ENCODE measurements at places on chromosomes 7 and 10. TPM values are rescaled to one million over a fixed set of nuclear protein-coding genes. Genes with fewer than 3 reads are reported as not detected.

Gene SPACDR
- total RNA-seq: 1.4 TPM

Gene BNIP3
- 22.0 TPM for total RNA-seq

DNA sequence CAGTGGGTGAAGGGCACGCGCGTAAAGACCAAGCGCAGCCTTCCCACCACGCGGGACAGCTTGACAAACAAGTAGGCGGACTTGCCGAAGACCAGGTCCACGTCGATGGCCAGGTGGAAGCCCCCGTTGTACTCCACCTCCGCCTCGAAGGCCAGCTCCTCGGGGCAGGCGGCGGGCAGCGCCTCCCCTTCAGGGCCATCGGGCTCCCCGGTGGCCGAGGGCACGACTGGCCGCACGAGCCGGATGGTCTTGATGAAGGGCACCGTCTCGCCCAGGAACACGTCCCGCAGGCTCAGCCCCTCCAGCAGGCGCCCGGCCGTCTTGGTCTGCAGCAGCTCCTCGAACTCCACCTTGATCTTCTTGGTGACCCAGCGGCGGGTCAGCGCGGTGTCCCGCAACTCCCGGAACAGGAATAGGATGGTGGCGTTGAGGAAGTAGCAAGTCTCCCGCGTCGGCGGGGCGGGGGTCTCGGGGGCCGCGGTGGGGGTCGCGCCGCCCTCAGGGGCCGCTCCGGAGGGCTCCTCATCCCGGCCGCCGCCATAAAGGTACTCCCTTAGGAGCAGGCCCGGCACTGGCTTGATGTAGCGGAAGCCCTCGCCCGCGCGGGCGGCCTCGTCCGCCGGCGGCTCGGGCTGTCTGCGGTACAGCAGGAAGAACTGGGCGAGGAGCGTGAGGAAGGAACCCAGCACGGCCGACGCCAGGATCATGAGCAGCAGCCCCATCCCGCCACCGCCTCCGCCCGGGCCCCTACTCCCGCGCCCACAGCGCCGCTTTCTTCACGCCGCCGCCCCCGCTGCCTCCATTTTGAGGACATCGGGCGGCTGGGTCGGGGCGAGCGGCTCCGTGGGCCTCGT, 507 bp downstream of the PDZD8 start:
- DNase-seq: peak; percentile 16

DNA sequence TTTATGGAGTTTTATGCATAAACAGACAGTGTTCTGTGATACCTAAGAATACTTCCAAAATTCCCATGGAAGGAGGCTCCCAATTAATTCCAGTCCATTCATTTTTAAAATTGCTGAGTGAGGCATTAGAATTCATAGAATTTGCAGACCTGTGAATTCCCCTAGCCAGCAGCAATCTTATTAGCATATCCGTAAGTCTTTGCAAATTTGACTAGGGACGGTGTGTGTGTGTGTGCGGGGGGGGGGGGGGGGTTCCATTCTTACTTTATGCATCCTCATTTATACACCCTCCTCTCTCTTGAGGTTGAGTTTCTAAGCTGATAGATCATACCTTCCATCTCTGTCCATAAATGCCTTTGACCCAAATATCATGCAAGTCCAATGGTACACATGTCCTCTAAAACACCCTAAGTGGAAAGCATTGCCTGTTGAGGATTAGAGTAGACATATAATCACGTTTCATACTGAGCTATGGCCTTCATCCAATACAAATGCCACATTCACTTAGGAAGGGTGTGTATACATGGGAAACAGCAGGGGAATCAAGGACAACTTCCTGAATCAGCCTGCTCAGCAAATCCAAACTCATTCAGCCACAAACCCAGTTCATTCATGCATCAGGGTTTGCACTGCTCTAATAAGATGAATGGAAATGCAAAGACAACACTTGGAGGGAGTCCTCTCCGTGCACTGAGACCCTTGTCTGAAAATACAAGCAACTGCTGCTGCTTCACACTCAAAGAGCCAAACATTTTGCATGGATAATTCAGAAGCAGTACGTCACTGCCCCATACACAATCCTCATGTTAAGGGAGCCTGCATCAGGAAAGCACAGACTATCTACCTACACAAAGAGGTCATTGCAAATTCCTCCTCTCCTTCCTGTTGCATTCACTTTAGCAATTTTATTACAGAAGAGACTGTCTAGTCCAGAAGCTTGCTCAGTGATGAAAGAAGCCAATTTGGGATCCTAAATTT, 350.8 kb downstream of the KCNMA1 start:
- no peak for DNase-seq

DNA sequence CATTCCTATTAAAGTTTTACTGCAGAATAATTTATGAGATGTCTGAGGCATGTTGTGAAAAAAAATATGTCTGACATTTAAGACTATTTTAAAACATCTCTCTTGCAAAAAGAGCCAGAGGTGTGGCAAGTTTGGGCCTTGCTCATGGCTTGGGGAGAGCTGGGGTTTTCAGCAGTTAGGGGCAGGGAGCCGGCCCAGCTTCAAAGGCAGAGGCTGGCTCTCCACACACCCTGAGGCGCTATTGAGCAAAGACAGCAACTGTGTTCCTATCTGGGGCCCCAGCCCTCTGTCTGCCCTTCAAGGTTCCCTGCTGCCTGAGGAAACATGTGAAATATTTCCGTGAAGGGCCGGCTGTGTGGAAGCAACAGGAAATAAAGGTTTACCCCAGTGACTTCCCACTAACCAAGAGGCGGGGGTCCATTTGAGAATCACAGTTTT, 94.0 kb downstream of the SORBS1 start:
- DNase-seq: no peak

Gene CUL2
- 36.9 TPM for total RNA-seq

GRCh38 chr10:2985729-2986232, 81.6 kb upstream of the PFKP start:
- no peak for DNase-seq

Gene FIGNL1
- total RNA-seq: 8.6 TPM

- no peak for DNase-seq
These were observed 131.3 kb downstream of the AKR1D1 start for GRCh38 chr7:138207555-138207971.

Gene TFAM
- 40.2 TPM for total RNA-seq

Gene ELN
- total RNA-seq: not detected

DNA sequence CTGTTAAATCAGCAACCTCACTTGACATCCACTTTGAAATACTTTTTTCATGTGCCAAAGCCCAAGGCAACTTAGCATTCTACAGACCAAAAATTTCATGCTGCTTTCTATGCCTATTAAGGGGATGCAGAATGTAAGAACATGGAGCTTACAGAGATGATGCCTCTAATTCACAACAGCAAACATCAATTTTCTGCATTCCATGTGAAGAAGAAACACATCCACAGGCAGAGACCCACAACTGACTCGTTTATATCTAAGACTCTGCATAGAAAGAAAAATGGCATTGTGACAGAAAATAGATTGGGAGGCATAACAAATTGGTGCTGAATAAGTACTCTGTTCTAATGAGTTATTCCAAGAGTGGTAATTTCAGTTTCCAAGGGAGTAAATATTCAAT, 107.6 kb downstream of the SGMS1 start:
- no peak for DNase-seq

DNA sequence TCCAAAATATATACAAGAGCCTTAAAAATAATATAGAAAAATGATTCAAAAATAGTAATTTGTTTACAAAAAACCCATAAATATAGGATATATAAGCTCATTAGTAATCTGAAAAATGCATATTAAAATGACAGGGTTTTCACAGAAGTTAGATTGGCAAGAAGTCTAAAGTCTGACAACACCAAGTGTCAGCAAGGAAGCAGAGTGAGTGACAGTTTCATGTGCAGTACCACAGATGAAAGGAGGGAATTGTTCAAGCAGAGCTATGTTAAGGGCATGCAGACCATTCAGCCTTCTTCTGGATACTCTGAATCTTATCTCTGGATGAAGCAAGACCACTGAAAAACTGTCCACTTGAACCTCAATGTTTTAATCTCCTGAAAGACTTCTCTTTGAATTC, 55.9 kb downstream of the ZNF248 start:
- no peak for DNase-seq

DNA sequence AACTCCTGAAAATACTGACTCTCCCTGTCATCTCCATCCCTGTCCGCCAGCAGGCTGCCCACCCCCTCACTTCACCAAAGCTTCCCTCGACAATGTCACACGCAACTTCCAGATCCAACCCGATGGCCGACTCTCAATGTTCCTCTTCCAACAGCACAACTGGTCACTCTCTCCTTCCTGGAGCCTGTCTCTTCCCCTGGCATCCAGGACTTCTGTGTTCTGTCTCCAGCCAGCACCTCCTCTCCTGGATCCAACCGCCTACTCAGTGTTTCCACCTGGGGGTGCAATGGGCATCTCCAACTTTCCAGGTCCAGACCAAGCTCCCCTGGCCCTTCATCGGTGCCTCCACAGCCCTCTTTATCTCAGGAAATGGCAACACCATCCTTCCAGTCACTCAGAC, 8.6 kb downstream of the CPA5 start:
- DNase-seq: no peak
